ENCODE measurements at places on chromosomes 5 and 9.

- H3K36me3 ChIP-seq: no peaks in the 10 kb centered on the region
- no peaks in the 10 kb centered on the region for H3K4me1 ChIP-seq
- no peak overlapping the region for H3K4me3 ChIP-seq
- no peaks in the 10 kb centered on the region for H3K27me3 ChIP-seq
- no peak for DNase-seq
These were observed 5.7 kb downstream of the ENTPD8 start for GRCh38 chr9:137435381-137435891.

DNA sequence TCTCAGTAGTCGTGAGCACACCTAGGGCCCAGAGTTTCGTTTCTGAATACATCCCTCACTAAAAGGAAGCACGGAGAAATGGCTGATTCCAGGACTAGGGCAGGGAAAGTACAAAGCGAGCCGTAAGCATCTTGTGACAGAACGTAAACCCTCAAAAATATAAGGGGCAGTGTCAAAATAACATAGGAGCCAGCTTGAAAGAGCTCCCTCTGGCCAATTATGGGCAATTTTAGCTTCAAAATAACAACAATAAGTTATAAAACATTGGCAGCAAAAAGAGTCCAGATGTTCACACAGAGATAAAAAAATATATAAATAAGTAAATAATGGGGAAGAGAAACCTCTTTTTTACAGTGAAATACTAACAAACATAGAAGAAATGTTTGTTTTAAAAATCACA, 18.5 kb upstream of the GLIS3 start:
- no peaks in the 10 kb centered on the region for H3K27me3 ChIP-seq
- H3K4me3 ChIP-seq: no peak overlapping the region
- no peak overlapping the region for H3K27ac ChIP-seq
- no peak for DNase-seq
- no peaks in the 10 kb centered on the region for H3K4me1 ChIP-seq
- H3K36me3 ChIP-seq: no peaks in the 10 kb centered on the region

DNA sequence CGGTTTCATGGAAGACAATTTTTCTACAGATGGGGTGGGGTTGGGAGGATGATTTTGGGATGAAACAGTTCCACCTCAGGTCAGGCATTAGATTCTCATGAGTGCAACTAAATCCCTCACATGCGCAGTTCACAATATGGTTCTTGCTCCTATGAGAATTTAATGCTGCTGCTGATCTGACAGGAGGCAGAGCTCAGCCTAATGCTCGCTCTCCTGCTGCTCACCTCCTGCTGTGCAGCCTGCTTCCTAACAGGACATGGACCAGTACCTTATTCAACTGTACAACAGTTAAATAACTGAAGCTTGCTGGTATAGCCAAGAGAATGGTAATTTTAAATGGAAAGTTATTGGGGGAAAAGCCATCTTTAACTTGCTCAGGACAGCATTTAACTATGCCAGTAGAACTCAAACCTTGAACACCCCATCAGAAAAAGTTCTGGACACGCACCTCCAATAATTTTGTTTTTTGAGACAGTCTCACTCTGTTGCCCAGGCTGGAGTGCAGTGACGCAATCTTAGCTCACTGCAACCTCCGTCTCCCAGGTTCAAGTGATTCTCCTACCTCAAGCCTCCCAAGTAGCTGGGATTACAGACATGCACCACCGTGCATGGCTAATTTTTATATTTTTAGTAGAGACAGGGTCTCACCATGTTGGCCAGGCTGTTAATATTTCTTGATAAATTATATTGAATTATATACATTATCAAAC, 27.7 kb downstream of the HMGCR start:
- peaks cover 39% of the 10 kb centered on the region for H3K36me3 ChIP-seq
- H3K4me1 ChIP-seq: peaks cover 10% of the 10 kb centered on the region
- H3K4me3 ChIP-seq: no peak overlapping the region
- peak; percentile 62 for DNase-seq
- H3K27ac ChIP-seq: no peak overlapping the region

GRCh38 chr5:178120607-178121357, 7.5 kb downstream of the N4BP3 start:
- peak; percentile 91 for DNase-seq
- peaks cover 29% of the 10 kb centered on the region for H3K36me3 ChIP-seq
- no peak overlapping the region for H3K27ac ChIP-seq
- H3K4me1 ChIP-seq: peaks cover 9% of the 10 kb centered on the region

DNA sequence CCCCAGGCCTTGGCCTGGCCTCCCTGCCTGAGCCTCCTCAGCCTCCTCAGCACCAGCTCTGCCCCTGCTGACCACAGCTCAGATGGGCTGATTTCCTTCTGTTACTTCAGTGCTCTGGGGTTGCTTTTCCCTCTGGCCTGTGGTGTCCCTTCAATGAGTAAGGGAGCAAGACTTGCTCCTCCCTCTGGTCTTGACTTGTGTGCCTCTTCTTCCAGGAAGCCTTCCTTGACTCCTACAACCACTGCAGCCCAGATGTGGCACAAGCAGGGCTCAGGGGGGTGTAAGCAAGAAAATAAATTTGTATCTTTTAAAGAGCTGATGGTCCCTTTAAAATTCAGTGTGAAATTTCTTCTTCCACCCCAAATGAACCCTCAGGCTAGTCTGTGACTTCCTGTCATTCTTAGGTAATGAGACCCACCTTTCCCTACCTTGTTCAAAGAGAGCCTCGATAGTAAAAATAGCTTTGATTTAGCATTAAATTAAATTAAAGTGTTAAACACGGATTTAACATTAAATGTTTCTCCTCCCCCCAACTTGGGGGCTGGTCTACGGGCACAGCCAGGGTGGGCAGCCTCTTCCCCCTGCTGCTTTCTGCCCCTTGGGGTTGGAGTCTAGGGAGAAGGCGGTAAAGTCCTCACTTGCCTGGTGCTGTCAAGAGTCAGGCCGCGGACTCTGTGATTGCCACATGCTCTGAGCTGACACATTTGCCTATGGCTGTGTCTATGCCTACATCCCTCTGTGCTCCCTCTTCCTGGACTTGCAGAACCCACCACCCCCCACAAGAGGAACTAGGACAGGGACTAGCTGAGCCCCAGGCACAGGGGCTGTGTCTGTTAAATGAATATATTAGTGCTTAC, 64.5 kb downstream of the OLFM1 start:
- H3K4me3 ChIP-seq: no peak overlapping the region
- DNase-seq: no peak
- H3K27me3 ChIP-seq: no peaks in the 10 kb centered on the region
- no peaks in the 10 kb centered on the region for H3K36me3 ChIP-seq
- H3K27ac ChIP-seq: peak overlapping the region; percentile 51

Data from endodermal cell (in vitro differentiated cells).